ENCODE measurements at places on chromosomes 12 and 14. TPM values are rescaled to one million over a fixed set of nuclear protein-coding genes. Genes with fewer than 3 reads are reported as not detected.

Gene GPR137C
- 4.4 TPM for total RNA-seq

- DNase-seq = no peak
Observed at GRCh38 chr14:101334656-101335055, 226.6 kb upstream of the DIO3 start.

Gene SLC10A1
- not detected for total RNA-seq

Gene FAM186B
- not detected for total RNA-seq

Gene FOXN4
- not detected for total RNA-seq

Data from M059J (cell line).